Left lobe of liver (tissue), 2 donors: ENCODE measurements at places on chromosomes 7 and 10.

- no peak for DNase-seq
Measured at GRCh38 chr10:84294766-84295447, 33.5 kb upstream of the CCSER2 start.

DNA sequence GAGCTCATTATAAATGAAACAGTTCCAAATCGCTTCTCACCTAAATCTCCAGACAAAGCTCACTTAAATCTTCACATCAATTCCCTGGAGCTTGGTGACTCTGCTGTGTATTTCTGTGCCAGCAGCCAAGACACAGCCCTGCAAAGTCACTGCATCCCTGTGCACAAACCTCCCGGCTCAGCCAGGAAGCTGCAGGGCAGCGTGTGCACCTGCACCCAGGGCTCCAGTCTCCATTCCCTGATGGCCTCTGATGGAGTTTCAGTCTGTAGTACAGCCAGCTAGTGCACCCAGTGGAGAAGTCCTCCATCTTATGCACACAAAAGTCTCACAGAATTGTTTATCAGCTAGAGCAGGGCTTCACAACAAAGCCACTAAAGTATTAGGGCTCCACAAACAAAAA, 51.1 kb upstream of the PRSS58 start:
- DNase-seq = no peak

DNA sequence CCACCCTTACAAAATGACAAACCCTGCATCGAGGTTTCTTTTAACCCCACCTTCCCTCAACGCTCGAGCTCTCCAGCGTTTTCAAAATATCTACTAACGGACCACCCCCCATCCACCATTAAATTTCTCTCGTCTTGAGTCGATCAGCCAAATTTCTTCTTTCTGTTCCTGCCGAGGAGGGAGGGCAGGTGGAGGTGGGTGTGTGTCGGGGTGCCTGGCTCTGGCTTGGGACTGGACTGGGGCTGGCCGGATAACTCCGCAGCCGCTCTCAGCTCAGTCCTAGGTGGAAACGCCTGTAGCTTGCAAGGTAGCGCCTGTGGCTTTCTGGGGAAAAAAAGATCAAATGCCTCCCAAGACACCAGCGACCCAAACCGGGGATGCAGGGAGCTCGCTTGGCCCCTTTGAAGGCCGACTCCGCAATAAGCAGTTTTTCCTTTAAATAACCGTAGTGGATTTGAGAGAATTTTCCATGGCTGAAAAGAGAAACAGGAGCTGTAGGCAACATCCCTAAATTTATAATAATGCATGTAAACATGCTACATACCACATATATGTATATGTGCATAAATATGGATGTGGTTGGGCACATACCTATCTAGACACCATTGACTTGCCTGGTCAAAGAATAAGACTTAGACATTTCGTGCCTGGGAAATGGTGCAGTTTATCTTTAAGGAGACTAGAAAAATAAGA, 1.9 kb upstream of the TMEM178B start:
- DNase-seq = no peak

DNA sequence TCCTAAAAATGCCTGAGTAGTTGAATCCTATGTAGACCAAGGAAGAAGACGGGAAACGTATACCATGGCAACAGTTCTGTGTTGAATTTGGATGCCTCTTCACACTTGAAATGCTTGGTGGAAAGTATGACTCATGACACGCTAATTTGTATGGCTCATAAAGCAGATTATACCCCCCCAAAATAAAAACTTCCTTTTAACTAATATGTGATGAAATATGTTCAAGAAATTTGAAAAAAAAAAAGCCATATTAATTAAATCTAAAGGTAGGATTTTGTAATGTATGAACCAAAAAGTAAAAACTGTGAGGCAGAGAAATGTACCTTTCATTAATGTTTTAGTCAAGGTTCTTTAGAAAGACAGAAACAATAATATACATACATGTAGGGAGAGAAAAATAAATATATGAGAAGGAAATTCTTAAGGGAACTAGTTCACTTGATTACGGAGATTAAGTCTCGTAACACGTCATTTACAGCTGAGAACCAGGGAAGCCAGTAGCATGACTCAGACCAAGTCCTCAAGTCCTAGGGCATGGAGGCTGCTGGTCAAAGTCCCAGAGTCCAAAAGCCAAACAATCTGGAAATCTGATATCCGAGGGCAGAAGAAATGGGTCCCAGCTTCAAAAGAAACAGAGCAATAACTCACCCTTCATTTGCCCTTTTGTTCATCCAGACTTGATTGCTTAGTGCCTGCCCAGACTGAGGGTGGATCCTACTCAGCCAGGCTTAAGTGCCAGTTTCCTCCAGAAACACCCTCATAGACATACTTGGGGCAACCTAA, 485.1 kb downstream of the SEMA3D start:
- no peak for DNase-seq

DNA sequence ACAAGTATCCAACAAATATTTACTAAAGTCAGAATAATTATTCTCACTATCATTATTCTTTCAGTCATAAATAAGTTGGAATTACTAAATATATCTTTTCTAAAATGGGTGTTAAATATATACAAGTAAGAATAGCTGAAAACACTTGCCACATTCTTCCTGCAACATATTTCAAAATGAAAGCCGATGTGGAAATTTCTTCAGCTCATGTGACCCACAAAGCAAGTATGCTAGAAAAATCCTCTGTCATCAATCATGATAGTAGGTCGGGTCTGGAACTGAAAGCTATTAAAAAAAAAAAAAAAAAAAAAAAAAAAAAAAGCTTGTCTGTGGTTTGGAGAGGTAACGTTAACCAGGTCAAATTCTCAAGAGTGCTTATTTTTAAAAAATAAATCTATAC, 344.7 kb downstream of the NEBL start:
- no peak for DNase-seq

DNA sequence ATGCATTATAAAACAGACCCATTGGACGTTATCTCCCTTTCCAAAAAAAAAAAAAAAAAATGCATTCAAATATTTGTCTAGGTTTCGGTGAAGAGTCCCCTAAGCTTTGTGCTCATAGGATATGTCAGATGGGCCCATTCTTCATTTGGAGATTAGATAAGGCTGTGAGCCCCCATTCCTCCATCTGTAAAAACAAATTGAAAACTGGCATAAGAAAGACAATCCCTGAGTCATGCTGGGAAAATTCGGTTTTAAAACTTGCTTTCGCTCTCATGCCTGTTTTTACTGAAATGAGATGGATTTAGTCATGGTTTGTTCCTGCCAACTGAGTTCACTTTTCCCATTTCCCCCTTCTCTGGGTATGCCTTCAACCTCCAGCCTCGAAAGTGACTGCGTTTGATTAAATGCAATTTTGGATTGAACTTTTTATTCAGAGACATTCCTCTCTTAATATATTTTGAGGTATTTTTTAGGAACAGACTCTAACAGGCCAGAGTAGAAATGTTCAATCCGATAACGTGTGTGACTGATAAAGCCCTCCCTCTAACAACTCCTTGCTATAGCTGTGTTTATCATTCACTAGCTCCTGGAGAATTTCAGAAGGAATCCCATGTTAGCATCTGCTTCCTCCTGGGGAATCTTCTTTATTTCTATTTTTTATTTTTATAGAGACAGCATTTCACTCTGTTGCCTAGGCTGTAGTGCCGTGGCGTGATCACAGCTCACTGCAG, 190.9 kb upstream of the LYZL2 start:
- DNase-seq = no peak
